ENCODE measurements at places on chromosomes 5 and 9. TPM values are rescaled to one million over a fixed set of nuclear protein-coding genes. Genes with fewer than 3 reads are reported as not detected.

DNA sequence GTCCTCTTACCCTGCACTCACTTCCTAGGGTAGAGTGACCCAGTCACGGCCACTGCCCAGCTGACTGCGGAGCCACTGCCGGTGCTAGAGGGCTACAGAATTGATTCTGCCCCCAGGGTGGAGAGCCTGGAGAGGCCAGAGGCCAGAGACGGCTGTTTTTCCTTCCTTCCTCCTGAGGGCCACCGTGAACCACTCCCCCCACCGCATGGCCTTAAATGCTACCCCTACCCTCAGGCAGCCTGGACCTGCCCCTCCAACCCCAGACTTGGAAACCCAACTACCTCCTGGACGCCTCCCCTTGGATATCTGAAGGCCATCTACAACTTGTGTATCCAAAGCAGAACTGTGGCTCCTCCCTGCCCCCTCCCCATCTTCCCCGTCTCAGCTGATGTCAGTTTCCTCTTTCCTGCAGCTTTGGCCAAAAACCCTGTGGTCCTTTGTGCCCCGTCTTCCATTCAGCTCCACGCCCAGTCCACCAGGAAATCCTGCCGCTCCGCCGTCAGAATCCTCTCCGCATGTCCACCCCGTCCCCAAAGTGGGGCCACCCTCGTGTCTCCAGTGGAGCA is 16.3 kb downstream of the SH2D3C start:
- no peak for DNase-seq

DNA sequence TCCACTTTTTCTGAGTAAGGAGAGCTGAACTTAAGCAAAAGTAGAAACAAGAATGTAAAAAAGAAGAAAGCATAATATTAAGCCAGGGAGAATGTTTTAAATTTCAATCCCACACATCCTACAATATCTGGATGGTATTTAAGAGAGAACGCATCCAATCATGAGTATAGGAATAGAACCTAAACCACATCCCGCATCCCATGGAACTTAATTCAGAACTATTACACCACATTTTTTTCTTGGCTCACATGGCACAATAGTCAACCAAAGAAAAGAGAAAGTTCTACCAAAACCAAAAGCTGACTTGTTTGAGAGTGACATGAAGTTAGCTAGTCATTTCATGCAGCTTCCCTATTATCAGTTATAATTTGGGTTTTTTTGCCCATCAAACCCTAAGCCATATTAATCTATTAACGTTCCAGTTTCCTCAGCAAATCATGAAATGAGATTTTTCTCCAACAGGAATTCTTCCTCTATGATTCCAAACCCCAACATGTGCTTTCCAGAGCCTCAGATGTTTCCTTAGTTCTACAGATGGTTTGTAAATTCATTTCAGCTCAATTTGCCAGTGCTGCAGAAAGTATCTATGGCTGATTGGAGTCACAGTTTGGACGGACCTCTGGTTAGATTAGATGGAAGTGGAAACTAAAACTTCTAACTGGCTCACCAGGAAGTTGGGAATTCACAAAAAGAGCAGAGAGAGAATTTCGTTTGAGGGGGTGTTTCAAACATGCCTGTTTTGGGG is 22.5 kb downstream of the ADAMTSL1 start:
- DNase-seq, result no peak

DNA sequence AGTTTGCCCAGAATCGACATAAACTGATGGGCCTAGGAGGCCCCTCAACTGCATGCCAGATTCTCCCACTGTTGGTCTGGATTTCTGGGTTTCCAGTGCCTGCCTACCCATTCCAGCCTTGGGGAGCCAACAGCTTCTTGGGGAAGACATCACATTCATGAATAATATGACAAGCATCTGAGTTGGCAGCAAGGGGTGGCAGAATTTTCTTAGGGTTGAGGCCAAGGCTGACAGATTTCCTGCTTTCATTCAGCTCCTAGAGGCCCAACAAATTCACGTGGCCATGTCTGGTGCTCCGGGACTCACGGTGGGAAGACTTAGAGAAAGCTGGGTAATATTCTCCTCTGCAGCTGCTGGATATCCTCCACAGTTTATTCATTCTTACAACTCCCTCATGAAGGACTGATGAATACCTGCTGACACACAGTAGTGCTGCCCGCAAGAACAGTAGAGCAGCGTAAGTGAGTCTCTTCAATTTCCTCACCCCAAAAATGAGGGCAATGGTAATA is 305.0 kb upstream of the TNC start:
- DNase-seq, result no peak

- DNase-seq, result no peak
Observed at GRCh38 chr5:73565969-73566547, 515 bp downstream of the UTP15 start.

GRCh38 chr5:140242099-140242498 is 60.8 kb downstream of the PFDN1 start:
- DNase-seq, result no peak

Gene DIRAS2
- 0.29 TPM for polyA plus RNA-seq

Gene FOXD4
- 0.42 TPM for polyA plus RNA-seq

Measured in testis (tissue), 5 donors.